ENCODE measurements at places on chromosomes 1 and 21. TPM values are rescaled to one million over a fixed set of nuclear protein-coding genes. Genes with fewer than 3 reads are reported as not detected.
A peak's percentile ranks its signal among the peaks of the same experiment; 100 is the strongest.

The RRP15 gene
- 1.8 TPM for total RNA-seq

The LIPI gene
- not detected for total RNA-seq

The NHLH1 gene
- not detected for total RNA-seq

The DPT gene
- 6.1 TPM for total RNA-seq

The CLIC6 gene
- 2.1 TPM for total RNA-seq

The WNT9A gene
- total RNA-seq, result 0.79 TPM

The SPOCD1 gene
- 0.51 TPM for total RNA-seq

The ALX3 gene
- not detected for total RNA-seq

The MMP23B gene
- 3.8 TPM for total RNA-seq

DNA sequence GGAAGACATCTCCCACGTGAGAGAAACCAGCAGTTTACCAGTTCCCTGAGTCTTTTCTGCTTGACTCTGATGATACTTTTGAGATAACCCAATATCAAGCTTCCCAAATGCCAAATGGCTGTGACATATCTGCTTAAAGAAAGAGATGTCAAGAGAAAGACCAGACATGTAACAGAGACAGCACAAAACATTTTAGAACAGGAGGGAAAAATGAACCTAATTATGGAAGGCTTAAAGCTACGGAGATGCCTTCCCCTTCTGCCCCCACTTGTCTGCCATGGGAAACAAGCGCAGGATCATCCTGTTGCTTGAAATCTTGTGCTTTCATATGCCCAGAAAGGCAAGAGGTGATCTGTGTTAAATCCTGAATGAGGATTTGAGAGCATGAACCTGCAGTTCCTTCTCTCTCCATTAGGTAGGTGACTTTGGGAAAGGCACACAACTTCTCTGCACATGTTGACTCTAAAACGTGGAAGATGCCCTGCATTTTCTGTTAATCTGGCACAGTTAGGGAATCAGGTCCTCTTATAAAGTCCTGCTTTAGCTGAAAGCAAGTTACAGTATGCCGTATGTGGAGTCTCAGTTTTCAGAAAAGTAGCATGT, 46.7 kb upstream of the MTR start:
- no peak for DNase-seq

DNA sequence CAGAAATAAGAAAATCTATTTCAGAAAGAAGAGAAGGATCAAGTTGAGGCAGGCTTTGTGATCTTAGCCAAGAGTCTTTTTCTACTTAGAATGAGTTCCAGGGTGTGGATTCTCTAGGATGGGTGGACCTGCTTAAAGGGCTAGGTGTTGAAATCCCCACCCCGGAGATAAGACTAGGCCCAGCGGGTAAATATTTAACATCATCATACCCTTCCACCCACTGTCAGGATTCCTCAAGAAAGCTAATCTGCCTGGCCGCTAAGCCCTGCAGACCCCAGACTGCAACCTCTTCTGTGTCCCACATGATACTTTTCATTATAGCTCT, 5.8 kb downstream of the IGSF9 start:
- no peak for DNase-seq

DNA sequence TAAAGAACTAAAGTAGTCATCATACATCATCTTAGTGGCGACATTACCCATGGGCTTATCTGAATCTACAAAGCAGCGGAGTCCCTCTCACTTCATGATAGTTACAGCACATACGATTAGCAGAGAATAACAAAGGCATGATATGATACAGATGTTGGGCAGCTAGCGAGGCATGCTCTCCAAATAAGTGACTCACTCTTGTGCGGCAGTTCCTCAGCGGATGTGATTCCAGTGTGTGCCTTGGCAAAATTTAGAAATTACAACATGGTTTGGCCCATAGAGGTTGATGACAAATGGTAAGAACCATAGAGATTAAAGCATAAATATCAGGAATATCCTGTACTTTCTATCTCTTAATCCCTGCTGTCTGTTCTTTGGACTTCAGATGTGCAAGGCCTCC, 48.1 kb upstream of the PAXBP1 start:
- peak; percentile 49 for DNase-seq

GRCh38 chr21:46184625-46185555, 631 bp upstream of the SPATC1L start:
- peak; percentile 95 for DNase-seq

- DNase-seq, result no peak
These were observed 165.3 kb downstream of the LTN1 start for GRCh38 chr21:28827422-28827821.

DNA sequence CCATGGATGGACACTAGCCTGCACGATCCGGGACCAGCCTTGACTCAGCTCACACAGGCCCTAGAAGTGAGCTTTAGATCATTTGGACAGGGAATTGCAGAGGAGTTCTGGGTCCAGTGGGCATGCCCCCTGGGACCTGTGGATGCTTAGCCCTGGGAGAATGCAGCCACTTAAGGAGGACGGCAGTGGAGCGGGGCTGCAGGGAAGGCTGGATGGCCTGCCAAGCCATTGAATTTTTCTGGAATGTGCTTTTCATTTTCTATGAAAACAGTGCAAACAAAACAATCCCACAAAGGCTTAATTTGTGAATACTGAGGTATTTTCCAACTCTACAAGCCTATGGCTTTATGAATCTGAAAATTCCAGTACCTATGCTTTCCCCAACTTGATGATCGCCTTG, 80.4 kb upstream of the GCLM start:
- no peak for DNase-seq

DNA sequence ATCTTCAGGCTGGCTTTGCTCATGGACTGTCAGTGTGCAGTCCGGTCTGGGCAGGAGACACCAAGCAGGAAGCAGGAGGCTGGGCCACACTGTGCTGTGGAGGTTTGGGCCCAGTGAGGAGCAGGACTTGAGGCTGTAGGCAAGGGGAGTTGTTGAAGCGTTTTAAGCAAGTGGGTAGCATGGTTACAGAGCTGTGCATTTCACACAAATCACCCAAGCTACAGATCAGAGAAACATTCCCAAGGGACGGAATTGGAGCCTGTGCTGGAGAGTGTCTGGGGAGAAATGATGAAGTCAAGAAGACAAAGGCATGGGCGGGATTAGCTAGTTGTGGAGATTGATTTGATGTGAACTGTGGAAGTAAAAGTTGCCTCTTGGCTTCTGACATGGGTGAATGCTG, 60.9 kb downstream of the KIF21B start:
- DNase-seq, result no peak

GRCh38 chr1:3355894-3356826, 98.3 kb upstream of the ARHGEF16 start:
- no peak for DNase-seq

GRCh38 chr1:226406401-226406881, 1.5 kb downstream of the PARP1 start:
- DNase-seq, result peak; percentile 29

GRCh38 chr1:3539707-3540425, 71.4 kb downstream of the MEGF6 start:
- DNase-seq, result no peak

DNA sequence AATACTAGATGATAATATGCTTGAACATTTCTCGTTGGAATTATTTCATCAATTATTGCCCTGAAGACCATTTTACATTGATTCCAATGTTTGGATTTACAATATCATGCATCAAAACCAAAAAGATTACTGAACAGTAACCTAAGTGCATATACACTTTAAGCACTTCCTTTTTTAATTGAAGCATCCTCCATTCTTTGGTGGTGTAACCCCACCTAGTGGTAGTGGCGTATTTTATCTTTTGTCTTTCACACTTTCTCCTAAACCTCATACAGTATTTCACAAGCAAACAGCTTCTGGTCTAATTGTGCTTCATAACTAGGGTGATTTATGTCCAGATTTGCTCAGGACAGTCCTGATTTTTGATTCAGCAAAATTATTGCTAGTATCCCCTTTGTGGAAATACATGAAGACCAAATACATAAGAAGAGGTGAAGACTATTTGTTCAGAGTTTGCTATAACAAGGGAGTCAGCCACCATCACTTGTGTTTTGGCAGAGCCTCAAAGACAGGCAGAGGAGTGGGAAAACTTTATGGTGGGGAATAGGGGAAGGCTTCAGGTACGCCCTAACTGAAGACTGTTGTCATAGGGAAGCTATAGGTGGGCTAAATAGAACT, 3.4 kb upstream of the NVL start:
- DNase-seq, result no peak

- DNase-seq, result no peak
These were observed 21.7 kb upstream of the ABCD3 start for GRCh38 chr1:94396356-94397010.

All from lower leg skin (tissue), 4 donors.